ENCODE measurements at places on chromosomes 4 and X.
A peak's percentile ranks its signal among the peaks of the same experiment; 100 is the strongest.

- DNase-seq = no peak
Measured at GRCh38 chr4:104826171-104826570, 320.5 kb upstream of the TET2 start.

DNA sequence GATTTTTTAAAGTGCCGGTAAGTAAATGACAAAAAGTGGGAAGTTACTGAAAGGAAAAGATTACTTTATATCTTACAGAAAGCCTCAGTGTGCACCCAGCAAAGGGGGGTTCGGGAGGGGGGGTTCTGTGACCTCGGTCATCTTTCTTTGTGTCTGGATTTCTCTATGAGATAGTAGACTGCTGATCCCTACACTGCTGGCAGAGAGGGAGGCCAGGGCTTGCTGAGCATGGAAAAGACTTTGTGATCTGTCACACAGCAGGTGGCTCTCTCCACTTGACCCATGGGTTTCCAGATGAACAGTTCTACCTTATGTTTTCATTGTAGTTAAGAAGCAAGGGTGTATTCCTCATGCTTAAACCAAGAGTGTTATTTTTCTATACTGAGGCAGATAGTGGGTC, 475.6 kb downstream of the PCDH10 start:
- DNase-seq = no peak

DNA sequence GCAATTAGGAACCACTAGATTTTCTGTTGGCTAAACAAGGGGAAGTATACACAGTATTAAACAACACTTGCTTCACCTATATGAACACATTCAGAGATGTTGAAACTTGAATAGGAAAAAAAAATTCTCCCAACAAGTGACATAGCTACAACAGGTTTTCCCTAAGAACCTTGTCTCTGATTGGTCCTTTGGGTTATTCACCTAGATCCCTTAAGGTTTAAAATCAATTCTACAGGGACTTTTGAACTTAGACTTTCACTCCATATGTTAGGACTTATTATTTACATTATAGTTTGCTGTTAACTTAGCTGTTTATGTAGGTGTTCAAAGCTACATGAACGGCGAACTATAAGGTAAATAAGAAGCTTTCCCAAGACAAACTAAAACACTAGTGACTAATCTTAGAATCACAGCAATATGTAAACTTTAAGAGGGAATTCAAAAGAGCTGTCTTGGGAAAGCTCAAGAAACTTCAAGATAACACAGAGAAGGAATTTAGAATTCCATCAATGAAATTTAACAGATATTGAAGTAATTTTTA, 72.2 kb upstream of the ZXDB start:
- DNase-seq = no peak

DNA sequence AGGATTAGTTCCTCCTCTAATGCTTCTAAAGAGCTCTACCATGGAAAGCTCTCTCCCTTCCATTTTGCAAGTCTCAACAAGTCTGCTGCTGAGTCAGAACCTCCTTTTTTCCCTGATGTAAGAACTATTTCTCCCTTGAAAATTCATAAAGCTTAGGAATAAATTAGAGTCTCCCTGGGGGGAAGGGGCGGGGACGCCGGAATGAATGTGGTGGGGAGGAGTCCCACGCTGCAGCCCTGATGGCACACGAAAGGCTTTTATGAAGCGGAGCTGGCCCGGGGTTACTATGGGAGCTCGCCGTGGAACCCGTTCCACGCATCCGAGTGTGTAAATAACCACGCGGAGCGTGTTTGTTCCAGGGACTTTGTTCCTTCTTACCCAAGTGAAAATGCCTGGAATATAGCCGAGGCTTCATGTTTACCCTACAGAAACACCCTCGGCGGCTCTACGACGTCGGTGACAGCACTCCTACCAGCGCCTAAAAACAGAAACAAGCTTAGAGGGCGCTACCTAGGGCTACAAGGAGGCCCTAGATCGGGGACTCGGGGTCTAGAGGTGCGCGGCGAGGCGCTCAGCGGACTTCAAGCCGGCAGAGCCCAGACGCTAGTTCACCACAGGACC, 923 bp upstream of the CPEB2 start:
- peak; percentile 76 for DNase-seq

- DNase-seq = peak; percentile 79
Measured at GRCh38 chr4:88610771-88611170, 18.5 kb downstream of the HERC3 start.

DNA sequence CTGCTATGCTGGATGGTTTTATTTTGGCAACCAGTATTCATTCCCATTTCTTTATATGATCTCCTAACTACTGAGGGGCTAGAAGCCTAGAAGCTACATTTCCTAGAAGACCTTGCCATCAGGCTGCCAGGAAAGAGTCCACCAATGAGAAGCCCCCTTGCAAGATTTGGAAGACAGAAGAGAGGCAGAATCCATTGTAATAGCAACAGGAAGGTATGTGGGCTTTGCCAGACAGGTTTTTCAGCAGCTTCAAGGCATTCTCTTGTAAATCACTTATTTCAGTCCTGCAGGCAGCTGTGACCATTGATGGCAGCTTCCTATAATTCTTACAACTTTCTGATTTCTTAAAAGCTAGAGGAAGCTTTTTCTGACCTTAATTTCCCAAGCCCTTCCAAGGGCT, 148.3 kb upstream of the NHS start:
- no peak for DNase-seq

DNA sequence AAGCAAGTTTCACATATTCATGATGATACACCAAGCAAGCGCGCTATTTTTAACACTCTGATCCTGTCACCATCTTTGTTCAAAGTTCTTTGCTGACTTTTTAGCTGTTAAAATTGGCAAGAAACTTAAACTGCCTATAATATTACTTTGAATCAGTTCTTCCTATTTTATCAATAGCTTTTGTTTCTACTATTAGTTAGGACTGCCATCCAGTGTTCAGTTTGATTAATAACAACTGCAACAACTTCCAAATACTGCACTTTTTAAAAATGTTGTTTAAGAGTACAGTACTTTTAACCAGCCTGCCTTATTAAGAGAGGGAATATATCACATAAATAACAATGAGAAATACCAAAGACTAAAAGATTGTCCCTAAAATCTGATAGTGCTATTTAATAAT, 614.3 kb downstream of the FAM133A start:
- DNase-seq = no peak
